Activated CD4-positive, alpha-beta memory T cell treated with anti-CD3 and anti-CD28 coated beads, Interleukin-2, amount 10 ng/mL, durations not matched to agents 7 days and 5 days (primary cell): ENCODE measurements at places on chromosomes 6 and 20. TPM values are rescaled to one million over a fixed set of nuclear protein-coding genes. Genes with fewer than 3 reads are reported as not detected.

NKX2-4 gene
- total RNA-seq = not detected

ARMH2 gene
- 1.2 TPM for total RNA-seq

HTR1B gene
- not detected for total RNA-seq

RNF39 gene
- not detected for total RNA-seq

DEFB132 gene
- total RNA-seq = not detected

SNX9 gene
- 39.8 TPM for total RNA-seq

MUC22 gene
- total RNA-seq = not detected

ARFGEF2 gene
- 18.1 TPM for total RNA-seq

STMND1 gene
- not detected for total RNA-seq

RPS6KA2 gene
- total RNA-seq = 6.3 TPM

- DNase-seq = no peak
Observed at GRCh38 chr6:78910010-78910409, 42.7 kb downstream of the IRAK1BP1 start.

DNA sequence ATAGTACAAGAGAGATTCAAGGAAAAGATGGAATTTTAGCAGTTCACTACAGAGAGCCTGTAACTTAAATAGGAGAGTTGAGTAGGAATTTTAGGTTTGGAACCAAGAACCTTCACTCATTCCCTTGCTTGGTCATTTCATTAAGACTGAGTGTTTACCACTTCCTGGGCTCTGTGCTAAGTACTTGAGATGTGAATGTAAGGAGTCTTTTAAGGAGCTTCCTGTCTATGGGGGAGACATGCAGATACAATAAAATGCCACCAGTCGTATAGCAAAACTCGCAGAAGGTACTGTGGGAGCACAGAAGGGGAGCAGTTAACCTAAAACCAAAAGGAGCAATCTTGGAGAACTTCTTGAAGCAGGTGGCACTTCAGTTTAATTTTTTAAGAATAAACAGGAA, 204.2 kb downstream of the SLC24A3 start:
- DNase-seq = no peak

DNA sequence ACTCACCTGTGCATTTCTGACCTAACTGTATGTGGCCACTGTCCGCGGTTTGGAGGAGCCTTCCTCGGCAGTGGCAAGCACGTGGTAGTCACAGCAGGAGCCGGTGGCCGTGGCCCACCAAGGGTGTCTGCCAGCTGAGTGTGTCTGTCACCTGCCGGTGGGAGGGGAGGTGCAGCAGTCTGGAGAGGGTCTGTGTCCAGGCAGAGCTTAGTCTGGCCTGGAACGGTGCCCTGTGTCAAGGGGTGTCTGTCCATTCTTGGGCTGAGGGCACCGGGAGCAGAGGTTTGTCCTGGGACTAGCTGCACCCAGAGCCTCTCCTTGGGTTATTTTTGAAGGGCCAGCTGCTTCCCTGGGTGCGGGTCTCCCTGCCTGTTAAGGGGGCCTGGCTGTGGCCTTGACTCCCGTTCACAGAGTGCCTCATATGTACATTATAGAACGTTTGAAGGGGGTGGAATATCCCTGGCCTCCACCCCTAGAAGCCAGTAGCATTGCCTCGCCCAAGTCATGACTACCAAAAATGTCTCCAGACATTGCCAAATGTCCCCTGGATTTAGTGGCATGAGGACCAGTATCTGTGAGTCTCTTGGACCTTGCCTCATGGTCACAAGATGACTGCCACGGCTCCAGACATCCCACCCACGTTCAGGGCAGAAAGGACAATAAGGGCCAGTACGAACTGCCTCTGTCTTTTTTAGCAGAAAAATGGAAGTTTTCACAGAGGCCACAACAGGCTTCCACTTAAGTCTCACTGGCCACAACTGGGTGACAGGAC, 5.2 kb downstream of the RBM38 start:
- no peak for DNase-seq

GRCh38 chr6:6556738-6557503, 31.6 kb upstream of the LY86 start:
- DNase-seq = peak; percentile 53

DNA sequence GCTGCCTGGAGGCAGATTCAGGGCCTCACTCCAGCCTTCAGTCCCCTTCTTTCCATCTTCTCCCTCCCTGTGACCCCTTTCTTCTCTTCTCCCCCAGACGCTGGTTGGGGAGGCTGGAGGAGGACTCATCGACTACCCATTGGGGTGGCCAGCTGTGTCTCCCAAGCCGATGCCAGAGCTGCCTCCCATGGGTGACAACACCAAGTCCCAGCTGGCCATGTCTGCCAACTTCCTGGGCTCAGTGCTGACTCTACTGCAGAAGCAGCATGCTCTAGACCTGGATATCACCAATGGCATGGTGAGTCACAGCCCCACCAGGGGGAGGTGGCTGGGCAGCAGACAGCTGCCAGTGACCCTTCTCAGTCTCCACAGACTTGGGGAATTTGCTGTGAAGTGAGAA, 12.9 kb downstream of the BPIFB4 start:
- DNase-seq = no peak

- DNase-seq = no peak
Observed at GRCh38 chr6:127032971-127033370, 85.5 kb upstream of the RSPO3 start.

GRCh38 chr20:44810391-44811149, at the start of gene RIMS4:
TSS of gene RIMS4 (minus strand) at chr20:44810546. CDS start at chr20:44810271, 275 bp downstream.
- no peak for DNase-seq

GRCh38 chr6:119132261-119132981, 54.0 kb upstream of the FAM184A start:
- no peak for DNase-seq
